ENCODE measurements at places on chromosomes 2 and 18.

GRCh38 chr18:9386879-9387278 lies 52.3 kb downstream of the TWSG1 start:
- DNase-seq: no peak

- no peak for DNase-seq
These were observed 17.6 kb upstream of the POU3F3 start for GRCh38 chr2:104836265-104836664.

DNA sequence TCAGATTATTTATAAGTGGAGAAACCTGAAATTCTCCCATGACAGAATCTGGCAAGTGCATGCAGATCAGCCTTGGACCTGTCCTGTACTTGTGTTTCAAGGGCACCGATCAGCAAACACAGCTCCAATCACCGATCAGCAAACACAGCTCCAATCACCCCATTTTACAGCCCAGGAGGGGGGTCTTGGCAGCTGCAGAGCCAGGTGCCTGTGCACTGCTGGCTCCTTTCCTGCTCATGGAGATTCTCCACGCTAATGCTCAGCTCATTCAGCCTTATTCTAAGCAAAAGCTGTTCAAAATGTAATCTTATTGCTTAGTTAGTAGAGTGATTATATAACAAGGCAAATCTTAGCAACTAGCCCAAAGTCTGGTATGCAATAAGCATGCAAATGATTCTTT lies 623.1 kb upstream of the HS6ST1 start:
- no peak for DNase-seq

DNA sequence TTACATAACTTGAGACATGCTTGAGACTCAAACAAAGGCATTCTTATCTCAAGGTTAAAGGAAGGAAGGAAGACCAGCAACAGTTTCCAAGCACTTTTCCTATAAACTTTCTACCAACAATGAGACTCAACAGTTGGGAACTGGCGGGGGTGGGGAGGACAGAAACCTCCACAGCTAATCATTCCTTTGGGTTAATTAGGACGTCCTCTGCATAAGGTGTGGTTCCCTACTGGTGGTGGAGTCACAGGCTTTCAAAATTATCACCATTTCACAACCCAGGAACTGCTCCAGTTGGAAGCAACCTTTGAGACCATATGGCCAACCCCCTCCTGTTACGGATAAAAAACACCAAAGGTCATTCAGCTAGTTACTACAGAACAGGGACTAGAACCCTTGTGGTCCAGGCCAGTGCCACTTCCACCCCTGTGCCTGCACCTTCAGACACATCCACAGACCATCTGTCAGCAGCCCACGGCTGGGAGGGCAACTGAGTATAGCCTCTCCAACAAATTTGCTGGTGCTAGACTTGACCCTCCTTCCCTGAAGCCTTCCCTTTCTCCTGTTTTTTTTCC lies 30.1 kb upstream of the ATL2 start:
- DNase-seq: no peak

DNA sequence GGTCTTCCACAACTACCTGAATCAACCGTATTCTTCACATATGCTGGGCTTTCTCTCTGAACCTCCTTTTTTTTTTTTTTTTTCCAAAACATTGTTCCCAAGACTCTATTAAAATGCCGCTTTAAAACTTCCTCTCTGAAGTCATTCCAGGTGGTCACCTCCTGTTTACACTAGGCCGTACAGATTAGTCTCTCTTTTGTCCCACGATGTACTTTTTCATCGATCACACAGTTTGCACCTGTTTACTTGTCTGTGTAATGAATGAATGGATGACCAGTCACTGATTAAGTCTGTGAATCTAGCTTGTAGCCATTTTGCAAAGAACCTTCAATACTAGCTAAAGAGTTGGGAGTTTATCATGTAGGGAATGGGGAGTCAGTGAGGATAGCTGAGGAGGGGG lies 16.7 kb upstream of the FAM228A start:
- no peak for DNase-seq

DNA sequence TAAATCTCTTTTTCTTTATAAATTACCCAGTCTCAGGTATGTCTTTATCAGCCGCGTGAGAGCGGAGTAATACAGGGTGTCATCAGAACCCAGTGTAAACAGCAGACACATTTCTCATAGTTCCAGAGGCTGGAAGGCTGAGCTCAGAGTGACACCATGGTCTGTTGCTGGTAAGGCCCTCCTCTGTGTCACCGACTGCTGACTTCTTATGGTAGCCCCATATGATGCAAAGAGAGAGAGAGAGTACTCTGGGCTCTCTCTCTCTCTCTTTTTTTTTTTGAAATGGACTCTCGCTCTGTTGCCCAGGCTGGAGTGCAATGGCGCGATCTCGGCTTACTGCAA lies 60.0 kb downstream of the SNORC start:
- DNase-seq: no peak

DNA sequence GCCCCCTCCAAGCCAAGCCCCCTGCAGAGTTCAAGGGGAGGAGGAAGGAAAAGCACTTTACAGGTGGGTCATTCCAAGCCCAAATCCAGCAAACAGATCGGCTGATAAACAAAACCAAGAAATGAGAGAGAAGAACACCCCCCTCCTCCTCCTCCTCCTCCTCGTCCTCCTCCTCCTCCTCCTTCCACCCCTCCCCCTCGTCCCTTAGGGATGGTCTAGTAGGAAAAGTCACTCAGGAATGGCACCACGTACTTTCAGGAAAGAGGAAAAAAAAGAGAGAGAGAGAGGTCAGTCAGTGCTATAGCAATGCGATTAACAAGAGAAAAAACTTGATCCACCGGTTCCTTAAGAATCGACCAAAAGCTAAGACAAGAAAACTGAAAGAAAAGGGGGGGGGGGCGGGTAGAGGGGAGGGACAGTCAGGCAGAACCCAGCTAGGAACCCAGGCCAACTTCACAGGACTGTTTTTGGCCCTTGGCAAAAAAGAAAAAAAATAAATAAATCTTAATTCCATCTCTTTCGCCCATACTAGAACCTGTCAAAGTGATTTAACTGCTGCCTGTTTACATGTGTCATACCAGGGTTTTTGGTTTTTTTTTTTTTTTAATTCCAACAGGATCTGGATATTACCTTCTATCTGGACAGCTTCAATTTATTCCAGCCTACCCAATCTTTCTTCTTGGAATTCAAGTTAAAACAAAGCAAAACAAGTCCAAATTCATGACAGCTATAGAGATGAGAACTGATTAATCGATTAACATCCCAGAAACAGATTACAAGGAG lies 906 bp downstream of the IKZF2 start:
- DNase-seq: peak; percentile 36

GRCh38 chr2:174246944-174247381 lies 1.4 kb downstream of the OLA1 start:
- no peak for DNase-seq

DNA sequence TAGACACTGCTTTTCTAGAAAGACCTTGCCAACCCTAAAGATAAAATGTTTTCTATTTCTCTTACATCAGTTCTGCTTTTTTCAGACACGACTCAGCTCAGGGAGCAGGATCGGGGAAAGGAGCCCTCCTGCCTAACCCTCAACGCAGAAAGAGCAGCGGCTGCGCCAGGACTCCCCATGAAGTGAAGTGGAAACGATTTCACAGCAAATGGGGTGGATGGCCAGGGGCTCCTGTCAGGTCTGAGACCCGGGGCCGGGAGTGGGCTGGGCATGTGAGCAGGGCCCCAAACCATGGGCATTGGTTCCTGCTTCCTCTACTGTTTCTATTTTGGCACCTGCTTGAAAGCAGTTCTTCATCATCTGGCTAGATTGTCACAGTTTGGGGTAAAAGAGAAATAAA lies 89.4 kb upstream of the PXDN start:
- DNase-seq: no peak

DNA sequence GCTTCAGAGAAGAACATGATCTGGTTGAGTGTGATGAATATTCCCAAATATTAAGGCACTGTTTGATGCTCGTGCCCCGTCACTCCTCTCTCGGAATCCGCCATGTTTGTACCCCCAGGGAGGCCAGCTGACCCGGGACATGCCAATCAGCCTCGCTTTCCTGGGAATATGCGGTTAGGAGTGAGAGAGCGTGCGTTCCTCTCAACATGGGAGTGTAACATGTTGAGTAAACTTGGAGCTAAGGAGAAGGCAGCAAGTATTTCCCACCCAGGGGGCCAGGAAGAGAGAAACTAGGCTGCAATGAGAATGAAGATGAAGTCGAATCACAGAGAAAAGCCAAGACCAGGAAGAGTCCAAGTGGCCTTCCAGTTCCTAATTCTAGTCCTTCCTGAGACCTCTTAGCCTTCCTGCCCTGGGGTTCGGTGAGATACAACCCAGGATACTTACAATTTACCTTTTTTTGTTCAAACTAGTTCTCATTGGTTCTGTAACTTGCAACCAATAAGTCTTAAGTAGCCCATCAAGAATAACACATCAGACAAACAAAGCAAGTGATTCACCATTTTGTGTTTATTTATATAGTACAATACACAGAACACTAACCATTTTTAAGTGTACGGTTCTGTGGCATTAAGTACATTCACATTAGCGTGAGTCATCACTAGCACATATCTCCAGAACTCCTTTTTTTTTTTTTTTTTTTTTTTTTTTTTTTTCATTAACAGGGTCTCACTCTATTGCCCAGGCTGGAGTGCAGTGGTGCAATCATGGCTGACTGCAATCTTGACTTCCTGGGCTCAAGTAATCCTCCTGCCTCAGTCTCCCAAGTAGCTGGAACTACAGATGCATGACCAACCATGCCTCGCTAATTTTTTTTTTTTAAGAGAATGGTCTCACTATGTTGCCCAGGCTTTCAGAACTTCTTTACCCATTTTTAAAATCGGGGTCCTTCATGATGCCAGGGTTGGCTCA lies 36.4 kb upstream of the SLC1A4 start:
- DNase-seq: peak; percentile 93

Measured in HCEC 1CT (cell line).